Activated CD8-positive, alpha-beta memory T cell treated with anti-CD3 and anti-CD28 coated beads for 1 hour (primary cell): ENCODE measurements at places on chromosomes 2 and 18.

DNA sequence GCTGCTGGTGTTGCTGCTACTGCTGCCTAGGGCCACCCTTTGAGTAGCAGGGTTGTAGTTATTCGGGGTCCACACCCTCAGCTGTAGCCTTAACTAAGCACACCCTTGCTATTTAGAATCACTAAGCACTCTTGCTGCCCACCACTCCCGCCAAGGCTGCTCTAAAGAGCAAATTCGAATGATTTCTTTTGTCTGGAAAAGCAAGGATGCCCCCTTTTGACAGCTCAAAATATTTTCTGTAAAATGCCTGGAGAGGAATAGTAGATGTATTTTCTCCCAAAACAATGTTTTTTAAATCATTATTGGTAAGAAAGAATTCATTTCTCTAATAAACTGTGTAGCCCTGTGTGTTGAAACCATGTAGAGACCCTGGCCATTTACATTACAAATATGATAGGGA lies 80.8 kb upstream of the PAPOLG start:
- no peak for DNase-seq

DNA sequence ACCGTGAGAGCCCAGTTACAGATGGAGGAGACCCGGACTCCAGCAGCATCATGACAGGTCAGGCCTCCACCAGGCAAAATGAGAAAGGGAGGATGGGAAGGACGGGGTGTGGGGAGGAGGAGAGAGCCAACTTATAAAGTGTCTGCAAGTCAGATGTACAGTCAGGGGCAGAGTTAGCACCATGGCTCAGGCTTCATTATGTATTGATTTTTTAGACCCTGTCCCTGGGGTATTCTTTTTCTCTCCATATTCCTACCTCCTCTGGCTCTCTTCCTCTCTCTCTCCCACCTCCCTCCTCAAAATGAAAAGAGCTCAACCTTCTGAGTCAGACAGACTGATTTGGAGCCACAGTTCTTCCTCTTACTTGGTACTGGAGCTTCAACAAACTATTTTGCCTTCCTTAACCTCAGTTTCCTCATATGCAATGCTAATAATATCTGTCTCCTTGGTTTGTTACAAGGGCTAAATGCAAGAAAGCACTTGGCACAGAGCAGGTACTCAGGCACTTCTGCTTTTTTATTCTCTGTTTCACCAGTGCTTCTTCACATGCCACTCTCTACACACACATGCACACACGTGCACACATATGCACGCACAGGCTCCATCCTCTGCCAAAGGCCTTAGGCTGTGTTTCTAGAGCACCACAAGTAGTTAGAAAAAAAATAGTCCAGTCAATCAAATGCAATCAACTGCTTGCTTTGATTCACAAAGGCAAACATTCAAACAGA lies 92.3 kb upstream of the PKDCC start:
- no peak for DNase-seq

- DNase-seq, result no peak
Observed at GRCh38 chr18:76844742-76845477, 22.6 kb downstream of the ZNF236 start.

GRCh38 chr2:20623241-20623640 lies 27.7 kb downstream of the HS1BP3 start:
- DNase-seq, result no peak
